ENCODE measurements at places on chromosomes 1 and 21.

GRCh38 chr1:5949085-5949760 is 43.0 kb downstream of the NPHP4 start:
- no peak for DNase-seq

GRCh38 chr1:25039229-25039628 is 109.2 kb upstream of the RUNX3 start:
- no peak for DNase-seq

DNA sequence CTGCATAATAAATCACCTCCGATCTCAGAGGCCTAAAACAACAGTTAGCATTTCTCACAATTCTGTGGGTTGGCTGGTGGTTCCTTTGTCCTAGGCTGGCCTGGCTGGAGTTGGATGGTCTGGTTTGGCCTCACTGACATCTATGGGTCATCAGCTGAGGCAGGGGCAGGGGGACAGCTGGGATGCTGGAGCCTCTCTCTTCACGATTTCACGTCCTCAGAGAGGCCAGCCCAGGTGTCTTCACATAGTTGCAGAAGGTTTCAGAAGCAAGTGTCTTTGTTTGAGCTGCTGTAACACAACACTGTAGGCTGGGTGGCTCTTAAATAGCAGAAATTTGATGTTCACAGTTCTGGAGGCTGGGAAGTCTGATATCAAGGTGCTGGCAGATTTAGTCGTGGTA is 155.5 kb upstream of the CACNA1E start:
- DNase-seq, result no peak

- no peak for DNase-seq
Observed at GRCh38 chr1:233406994-233407631, 79.6 kb downstream of the MAP3K21 start.

DNA sequence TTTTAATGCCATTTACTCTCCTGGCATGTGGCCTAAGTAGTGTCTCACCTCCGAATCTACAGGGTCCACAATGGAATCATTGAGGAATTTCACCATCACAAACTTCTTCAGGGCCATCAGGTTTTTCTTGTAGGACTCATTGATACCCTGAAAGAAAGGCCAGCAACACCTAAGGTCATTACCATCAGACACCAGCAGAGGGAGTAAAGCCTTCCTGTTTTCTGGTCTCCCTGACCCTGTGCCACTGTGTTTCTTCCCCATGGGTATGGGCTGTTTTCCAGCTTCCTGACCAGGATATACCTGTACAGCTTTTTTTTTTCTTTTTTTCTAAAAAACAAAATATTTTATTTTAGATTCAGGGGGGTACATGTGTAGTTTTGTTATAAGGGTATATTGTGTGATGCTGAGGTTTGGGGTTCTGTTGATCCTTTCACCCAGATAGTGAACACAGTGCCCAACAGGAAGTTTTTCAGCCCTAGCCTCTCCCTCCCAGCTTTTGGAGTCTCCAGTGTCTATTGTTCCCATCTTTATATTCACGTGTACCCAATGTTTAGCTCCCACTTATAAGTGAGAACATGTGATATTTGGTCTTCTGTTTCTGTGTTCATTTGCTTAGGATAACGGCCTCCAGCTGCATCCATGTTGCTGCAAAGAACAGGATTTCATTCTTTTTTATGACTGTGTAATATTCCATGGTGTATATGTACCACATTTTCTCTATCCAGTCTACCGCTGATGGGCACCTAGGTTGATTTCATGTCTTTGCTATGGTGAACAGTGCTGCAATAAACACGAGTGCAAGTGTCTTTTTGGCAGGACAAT is 18.3 kb downstream of the PPT1 start:
- peak; percentile 25 for DNase-seq

DNA sequence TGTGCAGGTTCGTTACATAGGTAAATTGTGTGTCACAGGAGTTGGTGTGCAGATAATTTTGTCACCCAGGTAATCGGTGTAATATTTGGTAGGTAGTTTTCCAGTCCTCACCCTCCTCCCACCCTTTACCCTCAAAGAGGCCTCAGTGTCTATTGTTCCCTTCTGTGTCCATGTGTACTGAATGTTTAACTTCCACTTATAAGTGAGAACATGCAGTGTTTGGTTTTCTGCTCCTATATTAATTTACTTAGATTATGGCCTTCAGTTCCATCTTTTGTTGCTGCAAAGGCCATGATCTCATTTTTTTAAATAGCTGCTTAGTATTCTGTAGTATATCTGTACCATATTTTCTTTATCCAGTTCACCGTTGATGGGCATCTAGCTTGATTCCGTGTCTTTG is 87.3 kb downstream of the RPS6KC1 start:
- DNase-seq, result no peak

DNA sequence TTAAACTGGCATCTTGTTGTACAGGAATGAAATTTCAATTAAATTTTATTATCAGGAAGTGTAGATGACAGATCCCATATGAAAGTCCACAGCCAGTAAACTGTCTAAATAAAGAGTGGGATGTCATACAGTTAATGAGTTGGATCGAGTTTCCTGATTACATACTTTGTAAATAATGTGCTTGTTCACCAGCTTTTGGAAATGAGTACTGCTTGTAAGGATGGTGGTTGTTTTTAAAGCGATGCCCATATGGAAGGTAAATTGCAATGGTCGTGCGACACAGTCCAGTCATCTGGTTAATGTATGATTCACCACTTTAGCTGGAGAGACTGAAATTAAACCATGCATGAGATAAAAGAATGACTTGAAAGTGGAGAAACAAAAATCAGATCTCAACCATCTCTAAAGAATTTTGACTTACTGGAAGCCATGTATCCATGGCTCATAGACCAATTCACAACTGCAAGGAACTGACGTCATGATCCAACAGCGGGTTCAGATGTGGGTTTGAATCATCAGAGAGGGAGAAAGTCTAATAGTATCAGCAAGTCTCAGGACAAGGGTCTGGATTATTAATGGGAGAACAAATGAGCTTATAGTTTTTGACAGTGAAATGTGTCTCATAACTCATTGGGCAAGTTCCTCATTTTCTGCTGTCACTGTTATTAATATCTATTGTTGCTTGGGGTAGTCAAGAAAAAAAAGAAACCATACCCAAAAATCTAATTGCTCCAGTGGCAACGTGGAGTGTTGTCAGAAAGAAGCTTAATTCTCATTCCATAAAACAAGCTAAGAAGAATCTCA is 49.0 kb downstream of the MAP10 start:
- DNase-seq, result no peak

DNA sequence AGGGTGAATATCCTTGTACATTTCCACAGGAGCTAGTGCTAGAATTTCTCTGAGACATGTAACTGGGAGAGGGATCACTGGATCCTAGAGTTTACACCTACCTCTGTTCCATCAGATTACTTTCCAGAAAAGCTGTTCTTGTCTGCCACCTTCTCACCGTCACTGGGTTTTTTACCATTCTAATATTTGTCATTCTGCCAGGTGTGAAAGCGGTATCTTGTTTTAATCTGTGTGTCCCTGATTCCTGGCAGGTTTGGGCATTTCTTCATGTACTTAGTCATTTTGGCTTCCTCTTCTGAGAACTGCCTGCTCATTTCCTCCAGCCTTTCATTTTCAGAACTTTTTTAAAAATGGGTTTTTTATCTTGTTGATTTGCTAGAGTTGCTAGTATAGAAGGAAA is 5.1 kb downstream of the PMF1 start:
- DNase-seq, result no peak

DNA sequence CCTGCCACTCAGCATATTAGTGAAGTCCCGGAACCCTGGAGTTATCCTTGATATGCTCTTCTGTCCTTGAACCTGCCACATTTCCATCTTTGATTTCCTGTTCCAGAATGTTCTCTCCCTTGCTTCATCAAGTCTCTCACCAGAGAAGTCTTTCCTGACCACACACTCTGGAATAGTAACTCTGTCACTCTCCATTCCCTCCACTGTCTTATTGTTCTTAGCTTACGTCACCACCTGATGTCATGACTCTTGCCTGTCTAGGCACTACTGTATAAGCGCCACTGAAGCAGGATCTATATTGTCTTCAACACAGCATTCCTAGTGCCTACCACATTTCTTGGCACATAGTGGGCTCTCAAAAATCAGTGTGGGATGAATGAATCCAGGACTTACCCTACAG is 65.4 kb upstream of the SMYD2 start:
- no peak for DNase-seq

Data from effector CD8-positive, alpha-beta T cell (primary cell).